Endodermal cell (in vitro differentiated cells): ENCODE measurements at places on chromosomes 11 and 22.

DNA sequence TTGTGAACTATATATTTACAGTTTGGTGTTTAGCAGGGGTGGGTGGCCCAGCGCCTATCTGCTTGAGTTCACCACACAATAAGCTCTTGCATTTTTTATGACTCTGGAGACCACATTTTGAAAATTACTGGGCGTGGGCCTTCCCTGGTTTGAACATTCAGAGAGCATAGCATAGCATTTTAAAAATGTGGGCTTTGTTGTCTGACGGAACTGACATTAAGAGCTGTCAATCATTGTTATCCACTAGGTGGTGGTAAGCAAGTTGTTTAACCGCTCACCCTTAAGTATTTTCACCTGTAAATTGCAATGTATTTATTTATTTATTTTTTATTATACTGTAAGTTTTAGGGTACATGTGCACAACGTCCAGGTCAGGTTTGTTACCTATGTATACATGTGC lies 1.0 kb downstream of the NLRP14 start:
- DNase-seq = no peak

GRCh38 chr11:110337570-110338193 lies 41.3 kb upstream of the RDX start:
- DNase-seq = peak; percentile 76

DNA sequence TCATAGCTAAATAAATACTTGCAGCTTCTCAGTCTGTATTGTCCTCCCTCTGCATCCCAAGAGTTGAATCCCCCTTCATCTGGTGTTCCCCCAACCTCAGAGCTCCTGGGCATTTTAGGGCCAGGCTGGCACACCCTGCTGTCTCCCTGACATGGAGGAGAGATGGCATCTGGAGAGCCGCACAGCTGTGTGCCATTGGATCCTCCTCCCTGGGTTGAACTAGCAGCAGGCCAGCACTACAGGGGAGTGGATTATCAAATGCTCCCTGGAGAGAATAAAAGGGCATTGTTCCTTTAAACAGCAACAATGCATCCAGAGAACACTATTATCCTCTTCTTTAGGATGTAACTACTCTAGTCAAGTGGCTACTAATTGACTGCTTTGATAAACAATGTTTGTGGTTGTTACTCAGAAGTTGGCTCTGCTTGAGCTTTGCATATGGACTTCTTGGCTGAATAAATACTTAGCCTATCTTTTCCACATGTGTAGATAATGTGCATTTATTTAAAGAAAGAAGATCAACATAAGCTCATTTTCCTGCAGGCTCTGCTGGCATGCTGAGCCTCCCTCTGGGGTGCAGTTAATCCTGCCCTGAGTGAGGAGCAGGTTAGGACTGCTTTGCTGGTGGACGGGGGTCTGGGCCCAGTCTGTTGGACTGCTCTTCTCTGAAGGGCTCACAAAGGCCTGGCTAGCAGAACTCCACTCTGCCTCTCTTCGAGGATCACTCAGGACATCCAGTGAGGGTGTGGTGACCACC lies 897.2 kb downstream of the TBC1D22A start:
- peak; percentile 78 for DNase-seq

DNA sequence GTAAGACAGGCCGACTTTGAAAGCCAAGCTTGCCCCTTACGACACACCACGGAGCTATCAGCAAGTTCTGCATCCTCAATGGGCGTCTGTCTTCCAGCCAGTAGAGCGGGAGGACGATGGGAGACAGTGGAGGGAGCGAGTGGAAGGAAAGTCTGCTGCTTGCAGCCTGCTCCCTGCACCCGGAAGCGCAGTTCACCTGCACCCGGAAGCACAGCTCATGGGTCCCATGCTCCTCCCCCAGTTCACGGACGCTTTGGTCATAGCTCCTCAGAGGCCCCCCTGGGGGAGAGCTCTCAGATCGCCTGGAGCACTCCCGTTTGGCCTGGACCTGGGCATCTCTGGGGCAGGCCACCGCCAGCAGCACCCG lies 51.3 kb downstream of the FBLN1 start:
- no peak for DNase-seq

DNA sequence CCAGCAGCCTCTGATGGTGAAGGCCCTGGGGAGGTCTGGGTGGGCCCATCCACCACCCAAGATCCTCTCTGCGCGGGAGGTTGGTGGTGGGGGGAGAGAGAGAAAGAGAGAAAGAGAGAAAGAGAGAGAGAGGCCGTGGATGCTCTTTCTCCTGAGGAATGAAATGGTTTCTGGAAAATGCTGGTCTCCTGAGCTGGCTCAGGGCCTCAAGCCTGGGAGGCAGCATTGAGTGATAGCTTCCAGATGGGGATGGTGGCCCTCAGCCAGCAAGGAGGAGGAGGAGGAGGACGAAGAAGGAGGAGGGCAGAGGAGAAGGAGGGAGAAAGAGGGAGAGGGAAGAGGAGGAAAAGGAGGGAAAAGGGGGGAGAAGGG lies 4.6 kb downstream of the TSPAN32 start:
- DNase-seq = peak; percentile 42

DNA sequence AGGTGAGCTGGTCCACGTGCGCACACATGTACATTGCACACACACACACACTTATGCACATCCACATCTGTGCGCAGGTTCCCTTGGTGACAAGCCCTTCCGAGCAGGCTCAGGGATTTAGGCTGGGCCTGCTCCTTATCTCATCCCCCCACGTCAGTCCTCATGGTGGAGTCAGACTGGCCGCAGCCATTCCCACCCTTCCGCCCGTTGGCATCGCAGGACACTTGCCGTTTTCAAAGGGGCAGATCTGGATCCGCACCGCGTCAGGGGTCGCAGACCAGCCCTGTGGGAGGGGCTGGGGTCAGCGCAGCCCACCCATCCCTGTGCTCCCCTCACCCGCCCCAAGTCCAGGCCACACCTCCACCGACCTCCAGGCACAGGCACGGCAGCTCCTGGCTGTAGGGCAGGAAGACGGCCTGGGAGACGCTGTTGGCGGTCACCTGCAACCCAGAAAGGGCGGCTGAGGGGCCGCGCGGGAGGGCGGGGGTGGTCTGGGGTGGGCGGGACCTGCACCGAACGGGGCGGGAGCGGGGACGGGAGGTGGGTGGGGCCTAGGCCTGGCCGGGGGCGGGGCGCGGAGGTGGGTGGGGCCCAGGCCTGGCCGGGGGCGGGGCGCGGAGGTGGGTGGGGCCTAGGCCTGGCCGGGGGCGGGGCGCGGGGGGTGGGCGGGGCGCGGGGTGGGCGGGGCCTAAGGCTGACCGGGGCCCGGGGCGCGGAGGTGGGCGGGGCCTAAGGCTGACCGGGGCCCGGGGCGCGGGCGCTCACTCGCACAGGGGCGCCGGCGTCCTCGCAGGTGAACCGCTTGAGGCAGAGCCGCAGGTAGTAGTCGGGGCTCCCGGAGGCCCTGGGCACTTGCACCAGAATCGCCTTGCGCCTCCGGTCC lies 13.3 kb downstream of the IL17REL start:
- peak; percentile 92 for DNase-seq

DNA sequence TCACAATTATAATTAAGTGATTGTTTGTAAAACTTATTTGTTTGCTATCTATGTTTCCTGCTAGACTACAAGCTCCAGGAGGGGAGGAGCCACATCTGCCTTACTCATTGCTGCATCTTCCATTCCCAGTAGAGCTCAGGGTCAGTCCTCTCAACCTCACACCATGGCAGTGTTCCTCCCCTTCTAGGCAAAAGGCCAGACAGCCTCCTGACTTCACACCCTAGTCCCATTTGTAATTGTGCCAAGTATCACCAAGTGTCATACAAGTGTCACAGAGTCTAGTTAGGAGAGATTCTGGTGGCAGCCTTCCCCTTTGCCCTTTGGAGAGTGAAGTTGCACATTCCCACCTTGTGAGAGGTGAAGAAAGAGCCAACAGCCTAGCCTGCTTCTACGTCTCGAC lies 490.4 kb downstream of the INSC start:
- no peak for DNase-seq

GRCh38 chr11:45109400-45109799 lies 37.0 kb upstream of the PRDM11 start:
- no peak for DNase-seq

GRCh38 chr11:2521733-2522630 lies 77.2 kb downstream of the KCNQ1 start:
- peak; percentile 35 for DNase-seq

GRCh38 chr11:57345555-57346211 lies 7.5 kb downstream of the P2RX3 start:
- peak; percentile 91 for DNase-seq

DNA sequence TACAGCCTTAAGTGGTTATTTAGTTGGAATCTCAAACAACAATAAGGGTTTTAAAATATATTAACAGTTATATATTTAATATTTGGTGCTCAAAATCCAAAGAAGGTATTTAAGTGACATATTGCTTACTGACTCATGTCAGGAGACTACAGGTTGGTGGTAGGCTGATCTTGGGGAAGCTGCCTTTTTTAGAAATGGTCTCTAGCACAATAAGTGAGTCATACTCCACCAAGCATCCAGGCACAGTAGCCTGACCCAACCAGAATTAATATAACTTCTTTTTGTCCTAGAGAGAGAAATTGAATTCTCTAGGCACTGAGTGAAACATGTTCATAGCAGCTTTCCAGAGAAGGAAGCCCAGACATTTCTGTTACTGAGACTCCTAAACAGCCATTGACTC lies 868.5 kb upstream of the TENM4 start:
- DNase-seq = no peak

DNA sequence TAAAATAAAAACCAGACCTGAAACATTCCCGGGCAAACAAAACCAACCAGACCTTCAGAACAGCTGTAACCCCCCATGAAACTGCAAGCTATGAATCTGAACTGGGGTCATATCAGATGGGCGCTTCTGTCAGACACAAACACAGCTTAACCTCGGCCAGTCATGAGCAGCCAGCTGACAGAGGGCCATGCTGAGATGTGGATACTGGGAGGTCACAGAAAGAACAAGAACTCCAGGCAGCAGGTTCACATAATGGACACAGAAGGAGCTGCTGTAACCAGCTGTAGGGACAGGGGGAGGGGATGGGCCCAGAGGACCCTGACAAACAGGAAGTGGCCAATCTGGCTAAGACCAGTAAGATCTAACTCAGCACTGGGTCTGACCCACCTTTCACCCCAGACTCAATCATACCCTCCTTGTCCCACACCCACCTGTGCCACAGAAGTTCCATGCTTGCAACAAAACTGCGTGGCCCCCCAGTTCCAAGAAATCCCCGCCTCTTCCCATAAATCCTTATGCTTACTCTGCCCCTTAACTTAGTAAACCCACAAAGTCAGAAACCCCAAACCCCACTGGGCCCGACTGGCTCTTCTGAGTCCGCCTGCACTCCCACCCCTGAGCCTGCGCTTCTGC lies 4.0 kb downstream of the APOL4 start:
- peak; percentile 61 for DNase-seq

DNA sequence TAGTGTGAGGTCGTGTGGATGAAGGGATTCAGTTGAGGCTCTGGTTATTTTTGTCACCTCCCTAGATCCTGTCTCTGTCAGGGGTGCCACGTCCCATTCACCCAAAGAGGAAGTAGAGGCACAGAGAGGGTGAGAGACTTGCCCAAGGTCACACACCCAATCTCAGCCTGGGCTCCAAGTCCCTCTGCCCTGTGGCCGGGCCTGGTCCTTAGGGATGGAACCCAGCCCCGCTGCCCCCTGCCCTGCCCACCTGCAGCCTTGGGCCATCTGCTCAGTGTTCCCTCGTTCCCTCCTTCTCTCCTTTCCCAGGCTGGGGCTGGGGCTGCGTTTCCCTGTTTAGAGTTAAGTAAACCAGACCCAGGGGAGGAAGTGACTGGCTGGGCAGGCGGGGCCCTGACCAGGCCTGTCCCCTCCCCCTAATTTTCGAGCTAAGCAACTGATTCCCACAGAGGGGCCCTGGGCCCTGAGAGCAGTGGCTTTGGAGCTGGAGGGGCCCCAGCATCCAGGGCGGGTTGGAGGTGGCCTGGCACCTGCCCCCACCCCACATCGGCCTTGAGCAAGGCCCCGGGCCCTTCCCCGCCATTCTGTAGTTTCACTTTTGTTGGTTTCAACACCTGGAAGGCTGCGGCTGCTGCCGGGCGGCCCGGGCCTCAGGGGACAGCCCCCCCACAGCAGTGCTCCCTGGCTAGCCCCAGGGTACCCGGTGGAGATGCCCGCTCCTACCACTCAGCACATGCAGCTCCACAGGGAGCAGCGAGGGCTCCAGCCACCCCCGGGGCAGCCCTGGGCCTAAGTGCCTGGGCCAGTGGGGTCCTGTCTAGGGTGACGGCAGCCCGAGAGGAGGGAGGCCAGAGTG lies 1.5 kb downstream of the TCIRG1 start:
- DNase-seq = peak; percentile 90

GRCh38 chr22:19873138-19873959 lies 18.7 kb upstream of the GNB1L start:
- DNase-seq = peak; percentile 39

DNA sequence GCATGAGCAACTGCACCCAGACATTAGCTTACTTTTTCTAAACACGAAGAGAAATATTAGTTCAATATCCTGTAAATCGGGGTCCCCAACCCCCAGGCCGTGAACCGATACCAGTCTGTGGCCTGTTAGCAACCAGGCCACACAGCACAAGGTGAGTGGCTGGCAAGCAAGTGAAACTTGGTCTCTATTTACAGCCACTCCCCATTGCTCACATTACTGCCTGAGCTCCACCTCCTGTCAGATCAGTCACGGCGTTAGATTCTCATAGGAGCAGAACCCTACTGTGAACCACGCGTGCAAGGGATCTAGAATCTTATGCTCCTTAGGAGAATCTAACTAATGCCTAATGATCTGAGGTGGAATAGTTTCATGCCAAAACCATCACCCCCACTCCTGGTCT lies 27.8 kb upstream of the DEPDC7 start:
- DNase-seq = no peak

DNA sequence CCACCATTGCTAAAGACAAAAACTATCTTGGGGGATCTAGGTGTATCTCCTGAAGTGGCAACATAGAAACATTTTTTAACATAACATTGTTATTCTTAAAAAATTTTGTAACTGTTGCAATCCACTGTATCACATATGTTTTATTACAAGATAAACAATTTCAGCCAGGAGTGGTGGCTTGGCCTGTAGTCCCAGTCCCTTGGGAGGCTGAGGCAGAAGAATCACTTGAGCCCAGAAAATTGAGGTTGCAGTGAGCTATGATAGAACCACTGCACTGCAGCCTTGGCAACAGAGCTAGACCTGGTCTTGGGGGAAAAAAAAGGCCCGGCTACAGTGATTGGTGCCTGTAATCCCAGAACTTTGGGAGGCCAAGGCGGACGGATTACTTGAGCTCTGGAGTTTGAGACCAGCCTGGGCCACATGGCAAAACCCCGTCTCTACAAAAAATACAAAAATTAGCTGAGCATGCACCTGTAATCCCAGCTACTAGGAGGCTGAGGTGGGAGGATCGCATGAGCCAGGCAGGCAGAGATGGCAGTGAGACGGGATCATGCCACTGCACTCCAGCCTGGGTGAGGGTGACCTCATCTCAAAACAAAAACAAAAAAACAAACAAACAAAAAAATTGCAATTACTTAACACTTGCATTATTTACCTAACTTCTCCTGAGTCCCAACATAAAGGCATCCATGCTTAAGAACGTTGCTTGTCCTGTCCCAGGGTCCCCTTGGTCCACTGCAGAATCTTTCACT lies 1.5 kb upstream of the DEPDC5 start:
- DNase-seq = no peak

- no peak for DNase-seq
Measured at GRCh38 chr11:3867209-3868091, 12.0 kb downstream of the STIM1 start.

GRCh38 chr11:118612378-118612777 lies 5.0 kb downstream of the PHLDB1 start:
- peak; percentile 60 for DNase-seq
